ENCODE measurements at places on chromosomes 11 and 22.

DNA sequence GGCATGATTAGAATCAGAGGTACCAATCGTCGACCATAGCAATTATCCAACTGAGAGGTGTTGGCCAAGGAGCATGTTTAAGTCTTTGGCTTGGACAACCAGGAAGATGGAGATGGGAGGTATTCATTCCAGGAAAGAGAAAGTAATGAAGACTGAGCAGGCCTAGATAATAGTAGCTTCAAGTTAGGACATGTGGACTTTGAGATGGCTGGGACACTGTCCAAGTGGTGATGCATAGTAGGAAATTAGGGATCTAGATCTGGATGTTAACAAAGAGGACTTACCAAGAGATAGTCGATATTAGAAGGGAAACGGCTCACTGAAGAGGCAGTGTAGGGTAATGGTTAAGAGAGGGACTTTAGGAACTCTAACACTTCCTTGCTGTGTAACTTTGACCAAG, 266.7 kb downstream of the FAM76B start:
- DNase-seq, result no peak

DNA sequence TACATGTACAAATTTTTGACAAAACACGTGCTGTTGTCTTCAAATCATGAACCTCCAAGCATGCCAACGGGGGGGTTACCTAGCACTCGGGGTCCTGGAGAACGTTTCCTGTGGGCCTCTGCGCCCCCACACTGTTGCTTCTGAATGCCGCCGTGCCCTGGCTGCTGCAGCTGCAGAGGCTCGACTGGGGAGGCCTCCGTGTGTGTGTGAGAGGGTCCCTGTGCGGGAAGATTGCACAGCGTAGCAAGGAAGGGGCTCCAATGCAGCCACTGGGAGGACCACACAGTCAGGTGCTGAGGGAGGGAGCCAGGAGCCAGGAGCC, 1322.2 kb downstream of the TBC1D22A start:
- DNase-seq, result no peak

DNA sequence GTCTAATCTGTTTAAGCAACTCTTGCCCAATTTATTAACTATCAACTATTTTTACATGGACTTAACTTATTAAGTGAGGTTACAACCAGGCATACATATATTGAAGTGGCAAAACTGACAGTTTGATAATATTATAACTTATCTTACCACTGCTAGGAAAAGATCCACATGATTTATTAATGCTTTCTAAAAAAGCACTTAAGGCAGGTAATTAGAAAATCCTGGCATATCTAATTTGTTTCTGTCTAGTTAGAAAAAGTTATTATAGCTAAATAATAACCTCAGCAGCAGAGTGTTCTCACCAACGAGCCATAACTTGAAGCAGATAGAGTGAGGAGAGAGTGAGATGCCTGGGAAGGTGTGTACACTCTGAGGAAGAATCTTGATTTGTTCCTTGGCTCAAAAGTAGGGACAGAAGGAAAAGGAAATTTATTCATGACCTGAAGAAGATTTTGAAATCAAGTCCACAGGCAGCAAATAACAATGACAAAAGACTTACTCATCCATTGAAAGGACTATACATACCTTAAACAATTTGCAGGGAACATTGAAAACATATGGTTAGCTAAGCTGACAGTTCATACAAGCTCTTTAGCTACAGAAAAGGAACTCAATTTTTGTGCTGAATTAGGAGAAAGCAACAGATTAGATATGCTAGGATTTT, 7.1 kb upstream of the MUC15 start:
- no peak for DNase-seq

GRCh38 chr11:120756931-120757330, 245.4 kb downstream of the GRIK4 start:
- no peak for DNase-seq

GRCh38 chr22:32900886-32901635, 99.6 kb downstream of the TIMP3 start:
- no peak for DNase-seq

GRCh38 chr11:107898270-107898669, 30.0 kb upstream of the RAB39A start:
- no peak for DNase-seq

DNA sequence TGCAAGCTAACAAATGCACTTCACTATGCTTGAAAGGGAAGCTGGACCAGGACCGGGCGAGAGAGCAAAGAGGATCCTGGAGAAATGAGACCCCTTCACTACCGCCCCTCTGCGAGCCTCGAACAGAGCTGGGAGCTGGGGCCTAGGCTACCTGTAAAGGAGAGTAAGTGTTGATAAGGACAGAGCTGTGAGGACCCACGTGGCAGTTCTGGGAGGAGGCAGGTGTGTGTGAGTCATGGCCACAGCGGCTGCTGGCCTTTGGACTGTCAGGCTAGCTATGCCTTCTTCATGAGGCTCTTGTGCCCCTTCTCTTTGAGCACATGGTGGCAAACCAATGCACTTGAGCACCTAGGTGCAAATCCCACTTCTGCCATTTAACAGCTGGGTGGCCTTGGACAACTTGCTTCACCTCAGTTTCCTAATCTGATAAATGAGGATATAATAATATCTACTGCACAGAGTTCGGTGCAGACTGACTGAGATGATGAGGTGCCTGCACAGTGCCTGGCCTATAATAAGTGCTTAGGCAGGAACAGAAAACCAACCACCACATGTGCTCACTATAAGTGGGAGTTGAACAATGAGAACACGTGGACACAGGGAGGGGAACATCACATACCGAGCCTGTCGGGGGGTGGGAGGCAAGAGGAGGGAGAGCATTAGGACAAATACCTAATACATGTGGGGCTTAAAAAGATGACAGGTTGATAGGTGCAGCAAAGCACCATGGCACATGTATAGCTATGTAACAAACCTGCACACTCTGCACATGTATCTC, 35.3 kb upstream of the KCNJ11 start:
- DNase-seq, result no peak
